ENCODE measurements at places on chromosomes 16 and 17.
A peak's percentile ranks its signal among the peaks of the same experiment; 100 is the strongest.

DNA sequence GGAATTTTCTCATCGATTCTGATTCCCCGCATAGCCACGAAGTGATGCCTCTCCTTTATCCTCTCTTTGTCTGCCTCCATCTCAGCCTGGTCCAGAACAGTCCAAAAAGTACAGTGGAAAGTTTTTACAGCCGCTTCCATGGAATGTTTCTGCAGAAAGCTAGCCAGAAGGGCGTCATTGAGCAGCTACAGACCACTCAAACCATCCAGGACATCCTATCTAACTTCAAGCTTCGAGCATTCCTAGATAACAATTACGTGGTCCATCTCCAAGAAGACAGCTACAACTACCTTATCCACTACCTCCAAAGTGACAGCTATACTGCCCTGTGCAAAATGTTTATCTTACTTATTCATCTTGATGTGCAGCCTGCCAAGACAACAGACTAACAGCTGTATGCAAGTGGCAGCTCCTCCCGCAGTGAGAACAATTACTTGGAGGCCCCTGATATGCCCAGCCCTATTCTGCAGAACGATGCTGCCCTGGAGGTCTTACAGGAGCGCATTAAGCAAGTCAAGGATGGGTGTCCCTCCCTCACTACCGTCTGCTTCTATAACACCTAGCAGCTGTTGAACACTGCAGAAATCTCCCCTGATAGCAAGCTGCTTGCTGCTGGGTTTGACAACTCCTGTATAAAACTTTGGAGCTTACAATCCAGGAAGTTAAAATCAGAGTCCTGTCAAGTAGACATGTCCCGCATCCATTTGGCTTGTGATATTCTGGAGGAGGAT lies 38.9 kb downstream of the SLFN12L start:
- DNase-seq: no peak

- DNase-seq: no peak
These were observed 452.0 kb downstream of the SOX9 start for GRCh38 chr17:72572604-72573491.

DNA sequence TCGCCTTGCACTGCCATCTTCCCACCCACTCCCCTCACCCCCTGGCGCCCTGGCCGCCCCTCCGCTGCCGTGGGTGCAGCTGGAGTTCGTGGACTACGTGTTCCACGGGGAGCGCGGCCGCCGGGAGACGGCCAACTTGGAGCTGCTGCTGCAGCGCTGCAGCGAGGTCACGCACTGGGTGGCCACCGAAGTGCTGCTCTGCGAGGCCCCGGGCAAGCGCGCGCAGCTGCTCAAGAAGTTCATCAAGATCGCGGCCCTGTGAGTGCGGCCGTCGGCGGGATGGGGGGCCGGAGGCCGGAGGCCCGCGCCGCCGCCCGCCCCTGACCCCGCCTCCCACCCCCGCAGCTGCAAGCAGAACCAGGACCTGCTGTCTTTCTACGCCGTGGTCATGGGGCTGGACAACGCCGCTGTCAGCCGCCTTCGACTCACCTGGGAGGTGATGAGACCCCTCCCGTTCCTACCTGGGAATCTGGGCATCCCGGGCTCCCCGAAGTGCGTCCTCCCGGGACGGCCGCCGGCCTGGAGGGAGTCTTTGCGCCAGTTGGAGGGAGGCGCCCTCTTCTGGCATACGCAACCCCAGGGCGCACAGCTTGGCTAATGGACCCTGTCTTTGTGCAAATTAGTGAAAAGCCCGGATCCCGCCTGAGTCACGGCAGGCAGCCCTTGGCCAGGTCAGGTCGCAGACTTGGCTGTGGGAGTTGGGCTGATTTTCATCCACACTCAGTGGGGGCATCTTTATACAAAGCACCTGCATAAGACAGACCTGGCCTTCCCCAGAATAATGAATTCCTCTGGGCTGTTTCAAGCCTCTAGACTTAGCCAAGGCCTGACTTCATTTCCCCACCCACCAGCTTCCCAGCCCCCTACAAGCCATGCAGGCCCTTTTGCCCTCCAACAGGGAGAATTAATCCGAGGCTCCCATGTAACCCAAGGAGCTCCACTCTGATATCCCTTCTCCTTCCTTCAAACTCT lies 14.3 kb downstream of the RAPGEFL1 start:
- DNase-seq: peak; percentile 24

DNA sequence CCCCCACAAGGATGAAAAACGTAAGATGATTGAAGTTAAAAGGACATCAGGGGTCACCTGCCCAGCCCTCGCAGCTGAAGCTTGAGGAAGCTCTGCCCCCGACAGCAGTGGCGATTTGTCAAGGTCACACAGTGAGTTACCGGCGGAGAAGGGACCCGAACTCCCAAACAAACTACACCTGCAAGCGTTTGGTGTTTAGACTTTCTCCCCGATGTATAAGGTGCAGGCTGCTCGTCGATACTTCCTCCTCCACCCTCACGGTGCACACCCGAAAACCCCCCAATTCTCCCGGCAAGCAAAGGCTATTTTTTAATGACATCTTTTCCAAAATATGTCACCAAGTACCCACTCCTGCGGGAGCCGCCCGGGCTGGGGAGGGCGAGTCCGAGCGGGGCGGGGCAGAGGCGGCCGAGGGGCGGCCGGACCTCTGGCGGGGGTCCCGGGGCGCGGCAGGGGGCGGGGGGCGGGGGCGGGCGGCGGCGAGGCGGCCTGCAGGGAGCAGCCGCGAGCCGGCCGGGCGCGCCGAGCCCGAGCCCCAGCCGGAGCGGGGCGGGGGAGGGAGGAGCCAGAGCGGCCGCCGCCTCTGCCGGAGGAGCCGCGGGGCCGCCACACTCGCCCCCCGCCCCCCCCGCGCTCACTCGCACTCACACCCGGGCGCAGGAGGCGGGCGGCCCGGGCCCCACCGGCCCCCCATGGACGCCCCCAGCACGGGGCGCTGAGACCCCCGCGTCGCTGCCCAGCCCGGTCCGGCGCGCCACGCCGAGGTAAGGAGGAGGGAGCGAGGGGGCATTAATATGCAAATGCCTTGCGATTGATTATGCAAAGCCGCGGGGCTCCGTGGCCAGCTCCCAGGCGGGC lies at the start of gene THRA:
Gene THRA (plus strand): TSS at position 637 of the 858 bp plus-strand sequence. CDS start 11,524 bp downstream, outside the sequence.
- no peak for DNase-seq

DNA sequence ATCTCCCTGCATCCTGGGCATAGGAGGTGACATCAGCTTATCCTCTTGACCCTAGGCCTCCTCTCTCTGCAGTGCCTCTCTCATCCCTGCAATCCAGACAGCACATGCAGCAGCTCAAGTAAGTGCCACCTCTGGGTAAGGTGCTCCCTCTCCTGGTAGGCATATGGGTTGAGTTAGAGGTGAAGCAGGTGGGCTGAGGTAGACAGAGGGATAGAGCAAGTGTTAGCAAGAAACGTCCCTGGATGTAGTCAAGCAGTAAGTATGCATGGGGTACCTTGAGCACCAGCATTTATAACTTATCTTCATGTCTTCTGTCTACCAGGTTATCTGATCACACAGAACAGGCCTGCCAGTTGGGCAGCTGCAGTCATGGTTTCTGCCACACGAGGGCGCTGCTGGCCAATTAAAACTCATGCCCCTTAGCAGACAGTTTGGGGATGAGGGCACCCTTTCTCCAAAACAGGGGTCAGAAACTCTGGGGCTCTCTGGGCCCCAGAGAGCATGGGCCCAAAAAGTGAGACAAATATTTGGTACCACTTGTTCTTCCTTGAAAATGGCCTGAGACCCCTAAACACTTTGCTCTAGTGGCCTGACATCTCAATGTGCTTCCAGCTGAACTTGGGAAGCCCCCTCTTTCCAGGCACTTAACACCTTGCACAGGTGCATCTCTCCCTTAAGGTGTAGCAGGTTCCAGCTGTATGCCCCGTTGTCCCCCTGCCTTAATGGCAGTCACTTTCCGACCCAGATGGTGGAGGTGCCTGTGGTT lies 59.8 kb downstream of the NEUROD2 start:
- DNase-seq: no peak

- DNase-seq: peak; percentile 28
These were observed 1.2 kb downstream of the KCNJ16 start for GRCh38 chr17:70076189-70076588.

All from skeletal muscle cell (primary cell).